DND-41 (cell line): ENCODE measurements at places on chromosomes 3 and 15.

DNA sequence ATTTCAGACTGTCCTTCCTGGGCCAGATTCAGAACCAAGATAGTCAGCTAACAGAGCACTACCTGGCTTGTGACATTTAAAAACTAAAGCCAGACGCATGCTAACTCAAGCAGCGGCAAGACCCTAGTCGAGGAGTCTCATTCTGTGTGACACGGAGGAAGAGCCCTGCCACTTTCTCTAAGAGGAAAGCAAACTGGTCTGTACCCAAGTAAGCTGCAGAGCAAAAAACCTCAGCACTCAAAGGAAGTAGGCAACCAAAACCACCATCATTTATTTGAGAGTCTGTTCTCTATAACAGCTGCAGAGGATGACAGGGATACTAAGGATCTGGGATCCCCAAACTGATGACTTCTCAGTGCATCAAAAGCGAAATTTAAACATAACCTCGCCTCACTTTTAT lies 152.1 kb downstream of the OSBPL10 start:
- no peaks in the 10 kb centered on the region for H3K27me3 ChIP-seq
- DNase-seq: peak; percentile 9
- 0 out of 2 replicates have a peak, but pooled peaks cover 4% of the 10 kb centered on the region for H3K4me1 ChIP-seq
- no peaks in the 10 kb centered on the region for H3K36me3 ChIP-seq

DNA sequence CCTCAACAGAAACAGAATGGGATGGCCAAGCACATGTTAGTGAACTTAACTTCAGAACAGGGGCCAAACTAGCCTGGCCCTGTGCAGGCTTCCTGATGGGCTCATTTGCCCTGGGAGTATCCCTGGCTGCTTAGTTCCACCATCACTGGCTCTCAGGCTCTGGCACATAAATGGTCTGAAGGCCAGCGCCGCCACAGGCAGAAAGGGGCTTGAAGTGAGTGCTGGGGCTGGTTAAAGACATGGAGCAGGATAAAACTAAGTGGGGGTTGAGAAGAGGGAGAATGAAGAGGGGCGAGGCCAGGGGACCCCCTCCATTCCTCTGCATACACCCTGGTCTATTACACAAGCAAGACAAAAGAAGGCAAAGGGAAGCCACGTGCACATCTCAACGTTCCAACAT lies 12.2 kb downstream of the SLCO2A1 start:
- H3K27ac ChIP-seq: no peak overlapping the region
- DNase-seq: no peak
- H3K27me3 ChIP-seq: no peaks in the 10 kb centered on the region
- H3K4me3 ChIP-seq: no peak overlapping the region
- no peaks in the 10 kb centered on the region for H3K36me3 ChIP-seq

DNA sequence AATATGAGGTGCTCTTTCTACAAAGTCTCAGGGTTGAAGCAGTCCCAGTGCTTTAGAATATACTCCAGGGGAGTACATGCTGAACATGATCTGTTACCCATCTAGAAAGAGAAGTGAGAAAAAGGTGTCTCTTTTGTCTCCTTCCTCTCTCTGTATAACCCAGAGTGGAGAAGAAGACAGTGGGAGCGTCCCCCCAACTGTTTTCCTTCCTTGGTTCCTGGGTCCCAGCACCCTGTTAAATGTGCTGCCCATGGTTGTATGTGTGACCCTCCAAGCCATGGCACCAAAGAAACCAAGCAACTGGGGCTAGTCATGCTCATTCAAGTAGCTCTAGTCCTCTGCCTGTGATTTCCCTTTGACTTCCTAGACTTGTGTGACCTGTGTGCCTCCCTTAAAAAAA lies 683.7 kb downstream of the TBL1XR1 start:
- no peak overlapping the region for H3K4me3 ChIP-seq
- H3K27me3 ChIP-seq: no peaks in the 10 kb centered on the region
- no peaks in the 10 kb centered on the region for H3K4me1 ChIP-seq
- DNase-seq: peak; percentile 39
- no peak overlapping the region for H3K27ac ChIP-seq

- H3K27me3 ChIP-seq: no peaks in the 10 kb centered on the region
- DNase-seq: no peak
- H3K4me3 ChIP-seq: no peak overlapping the region
- H3K4me1 ChIP-seq: peaks cover 3% of the 10 kb centered on the region; the same call in 1 of the 2 replicates
Measured at GRCh38 chr3:142077859-142078500, 71.4 kb downstream of the TFDP2 start.

GRCh38 chr3:186784820-186785494 lies 1.6 kb downstream of the EIF4A2 start:
- peaks cover 63% of the 10 kb centered on the region for H3K36me3 ChIP-seq
- H3K4me1 ChIP-seq: peaks cover 42% of the 10 kb centered on the region
- H3K27me3 ChIP-seq: no peaks in the 10 kb centered on the region
- H3K27ac ChIP-seq: peak overlapping the region; percentile 100
- DNase-seq: no peak

DNA sequence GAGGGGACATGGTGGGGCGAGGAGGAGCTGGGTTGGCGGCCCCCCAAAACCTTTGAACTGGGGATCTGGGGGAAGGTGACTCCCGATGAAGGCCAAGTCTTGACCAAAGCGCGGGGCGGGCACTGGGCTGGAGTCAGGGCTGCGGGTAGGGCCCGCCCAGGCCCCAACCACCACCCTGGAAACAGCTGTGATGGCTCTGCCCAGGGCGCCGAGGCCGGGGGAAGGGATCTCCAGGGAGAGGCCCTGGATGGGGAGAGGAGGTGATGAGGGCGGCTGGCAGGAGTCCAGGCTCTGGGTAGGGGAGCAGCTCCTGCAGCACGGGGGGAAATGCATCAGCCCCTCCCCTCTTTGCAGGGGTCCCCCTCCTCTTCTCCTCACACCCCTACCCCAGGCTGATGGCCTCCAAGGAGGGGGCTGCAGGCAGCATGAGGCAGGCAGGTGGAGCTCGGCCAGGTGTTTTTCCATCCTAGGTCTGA lies 5.9 kb upstream of the C15orf39 start:
- no peak overlapping the region for H3K27ac ChIP-seq
- peaks cover 29% of the 10 kb centered on the region for H3K4me1 ChIP-seq
- no peaks in the 10 kb centered on the region for H3K36me3 ChIP-seq

GRCh38 chr15:74400313-74400860 lies 32.9 kb upstream of the CYP11A1 start:
- peaks cover 80% of the 10 kb centered on the region for H3K4me1 ChIP-seq
- H3K36me3 ChIP-seq: no peaks in the 10 kb centered on the region
- peak; percentile 74 for DNase-seq
- H3K4me3 ChIP-seq: peak overlapping the region; percentile 34; the same call in 1 of the 2 replicates

DNA sequence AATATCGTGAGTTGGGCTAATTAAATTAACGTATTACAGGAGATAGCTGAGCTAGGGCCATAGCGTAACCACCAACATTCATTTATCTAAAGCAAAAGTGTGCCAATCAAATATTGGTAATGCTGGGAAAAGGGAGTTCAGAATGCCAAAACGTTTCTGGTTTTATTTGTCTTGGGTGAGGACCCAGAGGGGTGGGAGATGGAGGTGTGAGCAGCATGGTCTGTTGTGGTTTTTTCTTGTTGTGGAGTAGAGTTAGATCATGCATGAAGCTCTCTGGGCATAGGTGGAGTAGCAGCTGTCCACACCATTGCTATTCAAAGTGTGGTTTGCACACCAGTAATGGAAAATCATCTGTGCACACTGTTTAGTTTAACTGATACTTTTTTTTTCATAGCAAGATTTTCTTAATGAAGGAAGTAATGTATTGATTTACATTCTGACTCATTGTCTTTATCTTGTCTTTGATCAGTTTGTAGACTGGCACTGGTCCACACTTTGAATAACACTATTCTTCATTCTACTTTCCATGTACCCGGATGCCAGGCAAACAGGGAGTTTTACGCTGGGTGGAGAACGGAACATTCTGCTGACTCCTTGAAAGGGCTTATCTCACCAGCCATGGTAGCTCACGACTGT lies 50.8 kb upstream of the CRTC3 start:
- H3K4me3 ChIP-seq: no peak overlapping the region
- no peaks in the 10 kb centered on the region for H3K4me1 ChIP-seq
- peaks cover 74% of the 10 kb centered on the region for H3K36me3 ChIP-seq
- H3K27ac ChIP-seq: no peak overlapping the region
- DNase-seq: no peak

GRCh38 chr3:23960649-23961048 lies 15.6 kb downstream of the NR1D2 start:
- peaks cover 14% of the 10 kb centered on the region; the same call in 1 of the 2 replicates for H3K36me3 ChIP-seq
- no peaks in the 10 kb centered on the region for H3K4me1 ChIP-seq
- H3K4me3 ChIP-seq: no peak overlapping the region
- H3K27ac ChIP-seq: no peak overlapping the region
- no peak for DNase-seq
- H3K27me3 ChIP-seq: no peaks in the 10 kb centered on the region

- H3K4me3 ChIP-seq: no peak overlapping the region
- no peak overlapping the region for H3K27ac ChIP-seq
- no peaks in the 10 kb centered on the region for H3K36me3 ChIP-seq
- no peak for DNase-seq
- H3K4me1 ChIP-seq: no peaks in the 10 kb centered on the region
Measured at GRCh38 chr3:126131881-126132750, 48.2 kb upstream of the SLC41A3 start.

- no peaks in the 10 kb centered on the region for H3K27me3 ChIP-seq
- H3K4me1 ChIP-seq: no peaks in the 10 kb centered on the region
- H3K4me3 ChIP-seq: no peak overlapping the region
- H3K36me3 ChIP-seq: no peaks in the 10 kb centered on the region
Measured at GRCh38 chr15:77384086-77384485, 35.8 kb downstream of the PEAK1 start.

DNA sequence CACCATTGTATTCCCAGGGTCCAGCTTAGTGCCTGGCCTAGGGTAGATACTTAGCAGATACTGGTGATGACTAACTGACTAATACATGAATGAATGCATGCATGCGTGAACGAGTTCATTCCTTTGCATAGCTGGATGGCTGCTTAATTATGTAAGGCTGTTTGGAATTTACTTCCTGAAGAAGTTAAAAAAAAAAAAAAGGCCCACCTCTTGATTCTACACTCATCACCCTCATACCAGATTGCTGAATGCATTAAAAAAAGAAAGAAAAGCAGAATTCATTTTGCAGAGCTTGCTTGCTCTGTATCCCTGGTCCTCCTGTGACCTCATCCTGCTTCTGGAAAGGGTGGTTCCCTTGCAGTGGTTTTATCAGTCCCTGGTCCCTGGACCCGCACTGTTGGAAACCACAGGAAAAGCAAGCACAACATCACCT lies 277.6 kb upstream of the CFAP20DC start:
- no peaks in the 10 kb centered on the region for H3K27me3 ChIP-seq
- H3K4me1 ChIP-seq: no peaks in the 10 kb centered on the region
- H3K4me3 ChIP-seq: no peak overlapping the region
- H3K27ac ChIP-seq: no peak overlapping the region

- H3K4me3 ChIP-seq: no peak overlapping the region
- no peaks in the 10 kb centered on the region for H3K4me1 ChIP-seq
- no peaks in the 10 kb centered on the region for H3K27me3 ChIP-seq
- no peak overlapping the region for H3K27ac ChIP-seq
- DNase-seq: no peak
Measured at GRCh38 chr15:51054535-51054934, 40.2 kb downstream of the TNFAIP8L3 start.

GRCh38 chr3:77373619-77374018 lies 333.7 kb downstream of the ROBO2 start:
- no peak overlapping the region for H3K4me3 ChIP-seq
- no peaks in the 10 kb centered on the region for H3K36me3 ChIP-seq
- no peaks in the 10 kb centered on the region for H3K27me3 ChIP-seq
- DNase-seq: no peak
- no peaks in the 10 kb centered on the region for H3K4me1 ChIP-seq
- no peak overlapping the region for H3K27ac ChIP-seq

DNA sequence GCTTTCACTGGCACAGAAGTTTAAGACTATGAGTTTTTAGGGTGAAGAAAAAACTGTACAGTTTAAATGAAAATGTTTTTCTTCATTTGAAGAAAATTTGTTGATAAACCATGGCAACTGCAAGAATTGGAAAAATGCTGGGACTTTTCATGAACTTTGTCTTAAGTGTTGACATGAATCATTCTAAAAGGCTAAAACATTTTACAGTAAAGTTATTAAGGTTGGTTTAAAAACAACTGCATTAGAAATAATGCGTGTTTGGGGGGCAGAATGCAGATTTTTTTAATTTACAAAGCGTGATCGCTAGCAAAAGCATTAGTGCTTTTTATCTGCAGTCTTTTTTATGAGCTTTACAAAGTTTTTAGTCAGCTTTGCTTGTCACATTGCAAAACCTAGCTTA lies 601.9 kb upstream of the TGFBR2 start:
- H3K4me1 ChIP-seq: no peaks in the 10 kb centered on the region
- no peaks in the 10 kb centered on the region for H3K36me3 ChIP-seq
- H3K27me3 ChIP-seq: no peaks in the 10 kb centered on the region
- H3K4me3 ChIP-seq: no peak overlapping the region
- H3K27ac ChIP-seq: no peak overlapping the region
- no peak for DNase-seq

DNA sequence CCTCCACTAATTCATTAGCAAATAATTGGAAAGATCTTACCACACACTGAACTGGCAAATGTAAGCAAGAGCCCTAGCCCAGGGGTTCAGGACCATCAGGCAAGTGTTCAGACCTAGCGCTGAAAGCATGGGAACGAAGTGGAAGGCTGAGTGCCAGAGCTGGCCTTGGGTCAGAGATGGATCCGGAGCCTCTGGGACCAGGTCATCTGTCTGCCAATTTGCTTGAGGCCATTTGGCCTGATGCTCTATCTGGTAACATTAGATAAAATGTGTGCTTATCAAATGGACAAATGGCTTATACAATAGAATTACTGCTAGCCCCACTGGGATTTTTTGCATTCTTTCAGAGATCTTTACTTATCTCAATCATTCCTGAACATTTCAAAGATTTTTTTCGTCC lies 1.4 kb upstream of the TMC3 start:
- no peak overlapping the region for H3K4me3 ChIP-seq
- no peak overlapping the region for H3K27ac ChIP-seq
- H3K4me1 ChIP-seq: no peaks in the 10 kb centered on the region
- H3K27me3 ChIP-seq: no peaks in the 10 kb centered on the region
